ENCODE measurements at places on chromosomes 4 and X. TPM values are rescaled to one million over a fixed set of nuclear protein-coding genes. Genes with fewer than 3 reads are reported as not detected.

The GLUD2 gene
- 3.0 TPM for total RNA-seq

The MTMR8 gene
- not detected for total RNA-seq

The F8A3 gene
- total RNA-seq: not detected

The SRPK3 gene
- total RNA-seq: not detected

The ATP5ME gene
- not detected for total RNA-seq

The RHOXF1 gene
- not detected for total RNA-seq

The CLCN5 gene
- total RNA-seq: 0.76 TPM

The IQCM gene
- total RNA-seq: not detected

The MAGED4 gene
- 16.8 TPM for total RNA-seq

The SPANXN5 gene
- not detected for total RNA-seq

The SLC34A2 gene
- not detected for total RNA-seq
